ENCODE measurements at places on chromosomes 13 and 19.

GRCh38 chr19:1980809-1981181 is 34.7 kb downstream of the BTBD2 start:
- H3K27me3 ChIP-seq, result no peaks in the 10 kb centered on the region
- no peak for DNase-seq
- H3K4me1 ChIP-seq, result no peaks in the 10 kb centered on the region
- H3K36me3 ChIP-seq, result peaks cover 44% of the 10 kb centered on the region
- H3K4me3 ChIP-seq, result no peak overlapping the region

GRCh38 chr13:73998631-73999030 is 135.6 kb downstream of the KLF12 start:
- H3K4me3 ChIP-seq, result no peak overlapping the region
- H3K36me3 ChIP-seq, result no peaks in the 10 kb centered on the region
- H3K27ac ChIP-seq, result no peak overlapping the region
- H3K27me3 ChIP-seq, result no peaks in the 10 kb centered on the region
- H3K4me1 ChIP-seq, result peaks cover 9% of the 10 kb centered on the region
- no peak for DNase-seq

DNA sequence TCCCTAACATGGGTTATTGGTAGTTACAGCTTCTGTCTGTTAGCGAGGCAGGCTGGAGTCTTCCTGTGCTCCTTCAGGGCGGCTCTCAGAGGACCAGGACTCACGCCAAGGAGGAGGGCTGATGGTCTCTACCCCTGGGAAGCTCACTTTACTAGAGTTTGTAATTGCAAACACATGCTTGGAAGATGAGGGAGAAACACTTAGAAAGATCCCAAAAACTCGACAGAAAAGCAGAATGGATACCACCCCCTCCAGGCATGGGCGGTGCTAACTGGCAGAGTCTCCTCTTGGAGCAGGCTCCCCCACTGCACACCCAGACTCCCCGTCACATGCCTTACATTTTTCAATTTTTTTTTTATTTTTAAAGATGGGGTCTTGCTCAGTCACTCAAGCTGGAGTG is 62.0 kb downstream of the PARP4 start:
- H3K27ac ChIP-seq, result no peak overlapping the region
- H3K36me3 ChIP-seq, result peaks cover 48% of the 10 kb centered on the region
- no peaks in the 10 kb centered on the region for H3K27me3 ChIP-seq
- H3K4me3 ChIP-seq, result no peak overlapping the region

DNA sequence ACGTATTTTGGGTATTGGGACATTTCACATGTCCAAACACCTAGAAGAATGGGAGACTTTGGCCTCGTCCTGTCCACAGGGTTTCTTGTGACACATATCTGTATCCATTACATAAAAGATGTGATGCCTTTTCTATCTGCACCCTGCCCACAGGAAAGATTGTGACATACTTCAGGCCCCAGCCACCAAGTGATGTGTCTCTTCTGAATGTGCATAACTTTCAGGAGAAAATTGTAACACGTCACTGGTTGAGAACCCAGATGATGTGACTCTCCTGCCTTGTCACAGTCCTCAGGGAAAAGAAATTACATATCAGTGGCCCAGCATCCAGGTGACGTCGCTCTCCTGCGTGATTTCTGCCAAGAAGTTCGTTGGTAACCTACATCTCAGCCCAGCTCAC is 21.0 kb upstream of the ZNF681 start:
- no peaks in the 10 kb centered on the region for H3K36me3 ChIP-seq
- H3K27me3 ChIP-seq, result no peaks in the 10 kb centered on the region
- no peak for DNase-seq

GRCh38 chr13:111326621-111326965 is 6.2 kb downstream of the TEX29 start:
- no peaks in the 10 kb centered on the region for H3K27me3 ChIP-seq
- H3K27ac ChIP-seq, result no peak overlapping the region
- no peak for DNase-seq
- H3K36me3 ChIP-seq, result no peaks in the 10 kb centered on the region
- H3K4me3 ChIP-seq, result no peak overlapping the region

Data from thoracic aorta (tissue), 2 donors.